ENCODE measurements at places on chromosomes 5 and 9. TPM values are rescaled to one million over a fixed set of nuclear protein-coding genes. Genes with fewer than 3 reads are reported as not detected.

CCDC192 gene
- not detected for total RNA-seq

PCDHA12 gene
- not detected for total RNA-seq

GKAP1 gene
- total RNA-seq, result 4.4 TPM

IL5 gene
- not detected for total RNA-seq

BRINP1 gene
- not detected for total RNA-seq

WDR31 gene
- total RNA-seq, result 0.88 TPM

JAKMIP2 gene
- total RNA-seq, result 0.17 TPM

SHROOM1 gene
- 0.21 TPM for total RNA-seq

PCDHA11 gene
- total RNA-seq, result not detected

PCDHA4 gene
- total RNA-seq, result not detected

ANKRD34B gene
- not detected for total RNA-seq

OTP gene
- not detected for total RNA-seq

TAL2 gene
- total RNA-seq, result not detected

POU5F2 gene
- total RNA-seq, result 0.24 TPM

DNAJC21 gene
- total RNA-seq, result 59.1 TPM

KIF4B gene
- 0.10 TPM for total RNA-seq

GADD45G gene
- 0.72 TPM for total RNA-seq
